ENCODE measurements at places on chromosomes 2 and 18.
A peak's percentile ranks its signal among the peaks of the same experiment; 100 is the strongest.

- no peak for DNase-seq
Measured at GRCh38 chr2:209525331-209525730, 101.5 kb downstream of the MAP2 start.

DNA sequence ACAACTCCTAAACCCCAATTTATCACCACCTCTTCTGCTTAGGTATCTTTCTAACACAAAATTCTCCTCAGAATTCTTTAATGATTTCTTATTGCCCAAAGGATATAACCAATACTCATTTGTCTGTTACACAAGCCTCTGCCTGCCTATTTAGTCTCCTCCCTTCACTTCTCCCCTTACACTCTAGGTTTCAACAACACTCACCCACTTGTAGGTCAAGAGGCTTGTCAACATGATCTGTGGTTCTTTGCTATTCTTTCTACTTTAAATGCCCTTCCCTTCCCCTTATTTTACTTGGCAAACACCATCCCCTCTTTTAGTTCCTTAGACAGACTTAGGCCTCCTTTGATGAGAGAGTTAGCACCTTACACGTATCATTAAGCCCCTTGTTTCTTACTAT lies 69.0 kb upstream of the C2orf15 start:
- no peak for DNase-seq

DNA sequence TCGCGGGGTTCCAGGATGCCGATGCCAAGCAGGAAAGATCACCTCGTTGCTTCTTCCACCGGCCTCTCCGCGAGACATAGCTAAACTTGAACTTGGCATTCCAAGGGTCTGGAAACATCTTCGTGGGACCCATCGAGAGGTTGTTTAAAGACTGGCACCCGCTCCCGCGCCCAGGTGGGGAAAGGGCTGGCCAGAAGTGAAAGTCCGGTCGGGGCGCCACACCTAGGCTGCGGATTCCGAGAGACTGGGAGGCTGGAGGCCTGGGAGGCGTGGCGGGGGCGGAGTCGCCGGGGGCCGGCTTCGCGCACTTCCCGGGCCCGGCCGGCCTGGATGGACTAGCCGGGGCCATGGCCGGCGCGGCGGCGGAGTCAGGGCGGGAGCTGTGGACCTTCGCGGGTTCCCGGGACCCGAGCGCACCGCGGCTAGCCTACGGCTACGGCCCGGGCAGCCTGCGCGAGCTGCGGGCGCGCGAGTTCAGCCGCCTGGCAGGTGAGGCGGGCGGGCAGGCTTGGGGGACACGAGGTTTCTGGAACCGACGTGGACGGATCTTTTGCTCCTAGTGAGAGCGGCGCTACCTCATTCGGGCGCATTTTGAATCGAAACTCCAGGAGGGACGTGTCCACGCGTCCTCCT lies at the start of gene MOCOS:
Gene MOCOS, plus strand, starts transcription at position 305 of the 633 bp plus-strand sequence. Its CDS starts 43 bp downstream, at position 348.
- DNase-seq: peak; percentile 47

DNA sequence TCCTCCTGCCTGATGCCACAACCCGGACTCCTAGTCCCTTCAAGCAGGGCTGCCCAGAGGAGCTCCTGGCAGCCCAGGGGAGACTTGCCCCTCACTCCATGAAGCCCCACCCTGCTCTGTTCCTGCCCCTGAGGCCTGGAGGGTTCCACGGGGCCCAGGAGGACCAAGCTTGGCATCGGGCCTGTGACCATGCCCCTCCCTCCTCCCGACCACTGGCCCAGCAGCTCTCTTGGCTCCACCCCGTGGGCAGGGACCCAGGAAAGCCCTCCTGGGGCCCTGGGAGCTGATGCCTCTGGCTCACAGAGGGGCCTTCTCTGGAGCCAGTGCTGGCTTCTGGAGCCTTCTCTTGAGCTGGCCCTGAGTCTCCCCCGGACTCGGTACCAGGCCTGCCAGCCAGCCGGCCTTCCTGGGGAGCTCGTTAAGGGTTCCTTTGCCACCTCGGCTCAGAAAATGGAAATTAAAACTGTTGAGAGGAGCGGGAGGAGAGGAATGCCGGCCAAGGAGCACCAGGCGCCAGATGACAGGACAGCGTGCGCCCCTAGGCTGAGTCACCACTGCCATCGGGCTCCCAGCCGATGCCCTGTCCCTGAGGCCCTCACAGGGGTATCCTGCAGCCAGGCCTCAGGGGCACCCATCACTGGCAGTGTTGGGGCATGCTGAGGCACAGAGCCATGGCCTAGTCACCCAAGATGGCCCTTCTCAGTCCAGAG lies 40.6 kb upstream of the SNED1 start:
- peak; percentile 12 for DNase-seq

DNA sequence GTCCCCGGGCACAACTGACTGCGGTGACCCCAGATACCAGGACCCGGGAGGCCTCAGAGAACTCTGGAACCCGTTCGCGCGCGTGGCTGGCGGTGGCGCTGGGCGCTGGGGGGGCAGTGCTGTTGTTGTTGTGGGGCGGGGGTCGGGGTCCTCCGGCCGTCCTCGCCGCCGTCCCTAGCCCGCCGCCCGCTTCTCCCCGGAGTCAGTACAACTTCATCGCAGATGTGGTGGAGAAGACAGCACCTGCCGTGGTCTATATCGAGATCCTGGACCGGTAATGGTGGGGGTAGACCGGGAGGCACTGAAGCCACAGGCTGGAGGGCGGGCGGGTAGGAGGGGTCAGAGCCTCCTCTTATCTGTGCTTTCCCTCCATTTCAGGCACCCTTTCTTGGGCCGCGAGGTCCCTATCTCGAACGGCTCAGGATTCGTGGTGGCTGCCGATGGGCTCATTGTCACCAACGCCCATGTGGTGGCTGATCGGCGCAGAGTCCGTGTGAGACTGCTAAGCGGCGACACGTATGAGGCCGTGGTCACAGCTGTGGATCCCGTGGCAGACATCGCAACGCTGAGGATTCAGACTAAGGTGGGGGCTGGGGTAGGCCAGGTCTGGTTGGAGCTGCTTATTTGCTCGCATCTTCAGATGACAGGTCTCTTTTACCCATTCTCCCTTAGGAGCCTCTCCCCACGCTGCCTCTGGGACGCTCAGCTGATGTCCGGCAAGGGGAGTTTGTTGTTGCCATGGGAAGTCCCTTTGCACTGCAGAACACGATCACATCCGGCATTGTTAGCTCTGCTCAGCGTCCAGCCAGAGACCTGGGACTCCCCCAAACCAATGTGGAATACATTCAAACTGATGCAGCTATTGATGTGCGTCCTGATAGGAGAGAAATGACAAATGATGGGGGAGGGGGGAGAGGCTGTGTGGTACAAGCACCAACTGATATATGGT lies 780 bp downstream of the HTRA2 start:
- DNase-seq: peak; percentile 76

DNA sequence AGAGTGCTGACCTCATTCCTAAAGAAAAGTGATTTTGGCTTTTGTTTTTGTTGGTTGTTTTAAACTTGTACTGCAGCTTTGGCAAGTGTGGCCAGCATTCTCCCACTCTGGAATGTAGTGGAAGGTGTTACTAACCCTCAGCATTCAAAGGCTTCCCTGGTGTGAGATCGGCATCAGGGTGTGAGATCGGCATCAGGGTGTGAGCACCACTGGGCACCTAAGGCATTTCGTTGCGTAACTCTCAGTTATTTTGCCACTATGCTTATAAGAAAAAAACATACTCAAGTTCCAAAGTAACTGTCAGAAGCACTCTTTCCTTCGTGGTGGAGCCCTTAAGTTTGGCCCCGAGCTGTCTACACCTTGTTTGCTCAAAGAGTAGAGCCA lies 1.7 kb downstream of the CYBRD1 start:
- no peak for DNase-seq

DNA sequence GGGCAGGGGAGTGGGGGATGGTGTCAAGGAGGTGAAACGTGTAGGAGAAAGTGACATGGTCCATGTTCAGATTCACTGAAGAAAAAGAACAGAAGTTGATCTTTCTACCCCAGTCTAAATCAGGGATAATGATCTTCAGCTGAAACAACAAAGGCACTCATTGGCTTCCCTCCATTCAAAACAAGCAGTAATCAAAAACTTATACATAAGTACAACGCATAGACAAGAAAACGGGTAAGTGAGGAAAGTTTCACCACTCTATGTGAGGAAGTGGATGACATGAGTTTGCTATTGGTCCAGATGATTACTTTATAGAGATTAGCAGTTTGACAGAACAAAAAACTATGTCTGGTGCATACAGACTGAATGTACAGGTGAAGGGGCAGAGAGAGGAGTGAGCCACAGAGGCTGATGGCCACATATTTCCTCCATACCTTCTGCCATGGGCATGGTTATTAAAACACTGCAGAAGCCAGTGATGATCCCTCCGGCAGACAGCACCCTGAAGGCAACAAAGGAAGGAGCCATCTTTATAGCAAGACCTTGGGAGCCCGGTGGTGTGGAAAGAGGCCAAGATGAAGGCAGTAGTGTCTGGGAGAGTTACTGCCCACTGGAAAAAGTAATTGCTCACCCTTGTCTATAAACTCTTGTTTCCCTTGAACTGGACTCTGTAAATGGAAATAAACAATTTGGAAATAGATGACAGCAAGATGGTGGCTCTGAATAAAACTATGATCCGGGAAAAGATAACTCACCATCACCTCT lies 57.7 kb downstream of the SLC25A12 start:
- no peak for DNase-seq

DNA sequence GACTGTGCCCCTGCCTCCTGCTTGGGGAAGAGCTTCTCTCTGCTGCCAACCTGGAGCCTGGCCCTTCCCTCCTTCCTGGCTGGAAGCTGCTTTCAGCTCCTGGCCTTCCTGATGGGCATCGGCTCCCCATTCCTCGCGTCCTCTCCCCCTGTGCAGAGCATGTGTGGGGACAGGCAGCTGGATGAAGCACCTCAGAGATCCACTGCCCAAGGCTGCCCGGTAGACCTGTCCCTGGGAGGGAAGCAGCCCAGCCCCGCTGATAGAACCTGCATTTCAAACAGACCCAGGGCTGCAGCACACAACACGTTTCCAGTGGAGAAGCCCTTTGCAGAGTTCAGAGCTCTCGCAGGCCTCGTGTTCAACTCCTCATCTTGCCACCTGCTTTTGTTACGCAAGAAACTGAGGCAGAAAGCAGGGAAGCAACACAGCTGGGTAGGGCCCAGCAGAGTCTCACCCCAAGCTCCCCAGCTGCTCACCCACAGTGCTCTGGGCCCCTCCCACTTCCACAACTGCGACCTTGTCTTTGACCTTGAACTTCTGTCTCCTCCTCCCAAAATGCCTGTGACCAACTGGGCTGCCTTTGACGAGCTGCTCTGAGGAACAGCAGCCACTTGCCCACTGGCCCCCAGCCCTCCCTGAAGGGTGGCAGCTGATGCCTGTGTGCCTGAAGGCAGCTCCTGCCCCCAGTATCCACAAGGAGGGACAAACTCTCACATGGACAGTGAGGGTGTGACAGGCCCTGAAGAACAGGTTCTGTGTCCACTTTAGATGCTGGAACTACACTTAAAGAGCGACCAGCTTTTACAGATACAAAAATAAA lies 65.5 kb downstream of the PARD6G start:
- no peak for DNase-seq

DNA sequence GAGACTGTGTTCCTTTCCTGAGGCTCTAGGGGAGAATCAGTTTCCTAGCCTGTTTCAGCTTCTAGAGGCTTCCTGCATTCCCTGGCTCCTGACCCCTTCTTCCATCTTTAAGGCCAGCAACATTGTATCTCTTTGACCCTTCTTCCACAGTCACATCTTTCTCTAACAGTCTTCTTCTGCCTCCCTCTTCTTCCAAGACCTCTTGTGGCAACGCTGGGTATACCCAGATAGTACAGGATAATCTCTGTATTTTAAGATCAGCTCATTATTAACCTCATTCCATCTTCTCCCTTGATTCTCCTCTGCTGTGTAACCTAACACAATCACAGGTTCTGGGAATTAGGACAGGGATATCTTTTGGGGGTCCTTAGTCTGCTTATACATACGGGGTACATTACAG lies 8.9 kb upstream of the MYL12A start:
- DNase-seq: no peak

DNA sequence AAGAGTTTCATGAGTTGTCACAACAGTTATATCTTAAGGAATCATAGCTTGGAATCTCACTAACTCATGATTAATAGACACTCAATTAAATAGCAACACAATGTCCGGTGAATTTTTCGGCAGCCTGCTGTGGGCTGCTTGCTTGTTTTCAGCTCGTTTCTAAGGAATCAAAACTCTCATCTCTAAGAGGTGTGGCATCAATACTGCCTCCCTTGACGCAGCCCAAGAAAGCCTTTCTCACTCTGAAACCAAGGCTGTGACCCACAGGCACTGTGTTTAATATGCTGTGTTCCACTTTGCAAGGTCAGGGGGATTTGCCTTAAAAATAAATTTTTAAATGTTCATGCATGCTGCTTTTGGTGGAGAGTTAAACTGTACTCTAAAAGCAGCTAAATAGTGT lies 5.4 kb downstream of the DCC start:
- DNase-seq: no peak

GRCh38 chr18:3508576-3509549 lies 58.9 kb downstream of the TGIF1 start:
- no peak for DNase-seq

- DNase-seq: no peak
Measured at GRCh38 chr2:161796192-161796591, 172.0 kb downstream of the SLC4A10 start.

GRCh38 chr2:169260246-169260645 lies 102.1 kb downstream of the LRP2 start:
- DNase-seq: no peak

DNA sequence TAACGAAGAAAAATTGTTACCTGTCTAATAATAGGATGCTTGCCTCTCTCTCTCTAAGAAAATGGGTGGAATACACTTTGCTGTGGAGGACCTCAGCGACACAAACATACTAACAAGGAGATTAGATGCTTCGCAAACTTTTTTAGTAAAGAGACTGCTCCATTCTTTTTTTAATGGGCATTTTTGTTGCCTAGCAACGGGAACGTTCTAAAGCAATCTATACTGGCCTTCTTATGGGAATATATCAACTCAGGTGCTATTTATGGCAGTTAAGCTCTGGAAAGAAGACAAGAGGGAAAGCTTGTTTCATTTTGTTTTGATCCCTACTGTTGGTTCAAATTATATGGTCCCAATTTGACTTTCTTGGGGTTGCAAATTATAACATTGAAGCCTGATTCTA lies 86.8 kb upstream of the CBLN2 start:
- no peak for DNase-seq

DNA sequence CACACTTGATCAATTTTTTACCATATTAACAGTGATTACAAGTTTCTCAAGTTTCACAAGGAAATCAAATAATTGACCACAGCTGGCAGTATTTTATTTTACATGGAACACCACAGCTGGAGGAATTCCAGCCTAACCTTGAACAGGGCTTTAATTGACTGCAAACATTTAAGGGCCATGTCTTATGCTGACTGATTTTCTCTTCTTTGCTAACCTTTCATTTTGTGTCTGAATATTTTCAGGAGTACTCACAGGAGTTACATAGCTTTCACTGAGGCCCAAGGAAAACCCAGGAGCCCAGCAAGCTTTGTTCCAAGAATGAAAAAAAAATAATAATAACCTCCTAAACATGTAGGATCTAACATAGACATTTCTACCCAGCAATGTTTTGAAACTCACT lies 49.6 kb downstream of the FRZB start:
- DNase-seq: no peak

- DNase-seq: no peak
Measured at GRCh38 chr2:241094172-241094571, 7.9 kb downstream of the MTERF4 start.

DNA sequence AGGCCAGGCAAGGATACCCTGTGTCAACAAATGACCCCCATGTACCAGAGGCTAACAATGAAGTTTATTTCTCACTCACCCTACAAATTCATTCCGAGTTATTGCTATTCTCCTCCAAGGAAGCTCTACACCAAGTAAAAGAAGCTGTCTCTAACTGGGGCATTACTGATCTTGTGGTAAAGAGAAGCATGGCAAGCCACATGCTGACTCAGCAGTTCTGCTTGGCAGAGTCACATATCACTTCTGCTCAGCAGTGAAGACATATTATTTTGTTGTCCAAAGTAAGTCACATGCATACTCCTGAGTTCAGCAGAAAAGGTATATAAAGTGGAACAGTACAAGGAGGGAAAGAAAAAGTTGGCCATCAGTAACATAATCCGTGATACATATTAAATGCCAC lies 315.8 kb downstream of the GULP1 start:
- DNase-seq: peak; percentile 3
